GM04504 (cell line): ENCODE measurements at places on chromosomes 5 and 9.

GRCh38 chr5:575636-576035 is 36.5 kb upstream of the CEP72 start:
- no peak for DNase-seq

GRCh38 chr5:179185941-179186411 is 125.8 kb downstream of the ZNF354C start:
- no peak for DNase-seq

DNA sequence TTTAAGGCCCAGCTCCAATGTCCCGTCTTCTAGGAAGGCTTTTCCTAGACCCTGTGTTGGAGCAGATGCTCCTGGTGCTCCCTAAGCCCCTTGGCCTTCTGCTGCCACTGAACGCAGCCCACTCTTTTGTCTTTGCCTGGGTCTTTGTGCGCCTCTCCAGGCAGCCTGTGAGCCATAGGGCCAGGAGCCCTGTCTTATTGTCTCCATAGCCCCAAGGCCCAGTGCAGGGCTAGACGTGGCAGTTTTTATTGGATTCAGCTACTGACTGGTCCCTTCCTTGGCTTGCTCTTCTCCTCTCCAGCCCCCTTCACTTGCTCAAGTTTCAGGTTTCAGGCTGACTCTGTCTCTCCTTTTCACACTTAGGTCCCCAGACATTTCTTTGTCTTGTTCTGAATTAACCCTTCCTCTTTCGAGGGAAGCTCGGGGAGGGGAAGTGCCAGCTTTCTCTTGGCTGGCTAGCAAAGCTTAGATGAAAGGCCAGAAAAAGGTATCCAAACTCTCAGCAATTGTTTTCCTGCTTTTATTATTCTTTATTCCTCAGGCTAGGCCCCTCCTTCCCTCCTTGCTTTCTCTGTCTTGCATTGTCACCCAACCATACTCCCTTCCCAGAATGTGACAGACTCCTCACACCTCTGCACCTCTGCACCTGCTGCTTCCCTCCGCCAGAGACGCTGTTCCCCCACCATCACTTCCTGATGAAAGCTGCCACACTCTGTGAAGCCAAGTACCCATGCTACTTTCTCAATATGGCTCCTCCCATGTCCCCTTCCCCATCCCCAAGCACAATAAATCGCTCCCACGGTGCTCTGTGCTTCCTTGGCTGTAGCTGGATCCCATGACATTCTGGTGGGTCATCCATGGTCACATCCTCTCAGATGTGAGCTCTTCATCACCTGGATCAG is 101.6 kb upstream of the CPEB4 start:
- no peak for DNase-seq

DNA sequence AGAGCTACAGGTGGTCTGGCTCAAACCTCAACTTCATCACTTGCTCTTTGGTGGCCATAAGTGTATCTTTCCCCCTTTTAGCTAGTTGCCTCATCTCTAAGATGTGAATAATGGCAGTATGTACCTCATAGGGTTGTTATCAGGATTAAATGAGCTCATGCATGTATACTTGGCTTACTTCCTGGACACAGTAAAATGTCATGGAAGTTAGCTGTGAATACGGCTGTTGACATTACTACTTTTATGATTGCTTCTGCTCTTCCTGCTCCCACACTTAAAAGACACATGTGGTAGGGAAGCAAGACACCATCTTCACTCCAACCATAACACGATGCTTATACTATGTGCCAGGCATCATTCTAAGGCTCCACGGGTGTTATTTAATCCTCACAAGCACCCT is 114.5 kb upstream of the GPR151 start:
- DNase-seq: no peak

DNA sequence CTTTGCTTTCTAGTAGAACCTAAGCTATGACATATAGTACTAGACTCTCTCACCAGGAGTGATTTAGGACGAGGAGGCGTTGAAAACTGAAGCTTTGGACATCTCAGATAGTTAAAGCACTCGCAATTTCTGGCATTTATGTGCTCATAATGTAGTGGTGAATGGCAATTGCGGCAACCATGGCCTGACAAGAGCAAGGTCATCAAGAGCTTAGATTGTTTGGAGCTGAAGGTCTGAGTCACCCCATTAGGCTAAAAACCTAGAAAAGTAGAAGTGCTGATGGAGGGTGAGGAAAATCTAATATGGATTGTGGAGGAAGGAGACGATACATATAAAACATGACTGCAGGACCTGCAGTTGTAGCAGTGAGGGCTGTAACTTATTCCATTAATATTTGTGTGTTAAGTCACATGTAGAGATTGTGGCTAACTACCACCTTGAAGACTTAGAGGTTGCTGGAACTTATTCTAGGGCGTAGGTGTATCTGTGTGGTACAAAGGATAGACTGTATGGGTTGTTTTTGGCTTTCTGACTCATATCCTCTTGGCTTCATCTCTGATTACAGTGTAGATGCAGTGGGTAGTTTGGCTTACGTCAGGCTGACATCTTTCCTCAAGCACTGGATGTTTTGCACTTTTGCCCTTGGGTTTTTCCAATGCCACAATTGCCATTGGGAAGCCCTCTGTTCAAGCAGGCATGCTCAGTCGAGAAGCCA is 138.9 kb upstream of the CDKN2B start:
- no peak for DNase-seq

- peak; percentile 8 for DNase-seq
Observed at GRCh38 chr9:84271531-84271900, 69.0 kb downstream of the SLC28A3 start.

- DNase-seq: no peak
Observed at GRCh38 chr9:6576987-6577386, 68.5 kb downstream of the GLDC start.
